ENCODE measurements at places on chromosomes 7 and 10.

- DNase-seq: no peak
- no peaks in the 10 kb centered on the region for H3K36me3 ChIP-seq
- no peak overlapping the region for H3K4me3 ChIP-seq
- no peaks in the 10 kb centered on the region for H3K4me1 ChIP-seq
- peaks cover 3% of the 10 kb centered on the region for H3K27me3 ChIP-seq
Measured at GRCh38 chr10:51386248-51386885, 312.1 kb downstream of the PRKG1 start.

DNA sequence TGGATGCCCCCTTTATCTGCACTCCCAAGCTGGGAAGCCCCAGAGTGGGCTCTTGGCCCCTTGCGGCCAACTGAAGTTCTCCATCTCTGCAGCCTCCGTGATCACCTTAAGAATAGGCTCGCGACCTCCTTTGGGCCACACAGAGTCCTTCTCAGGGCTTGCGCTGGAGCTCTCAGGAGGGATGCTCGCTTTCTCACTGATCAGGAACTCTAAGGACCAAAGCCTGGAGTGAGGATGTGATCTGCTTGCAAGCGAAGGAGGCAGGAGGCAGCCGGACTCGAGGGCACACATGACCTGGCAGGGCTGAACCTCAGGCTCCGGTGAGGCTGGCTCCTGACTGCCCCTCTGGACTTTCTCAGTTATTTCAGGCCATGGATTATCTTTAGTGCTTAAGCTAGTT lies 192.1 kb upstream of the MKI67 start:
- no peak overlapping the region for H3K27ac ChIP-seq
- H3K36me3 ChIP-seq: no peaks in the 10 kb centered on the region
- H3K4me1 ChIP-seq: no peaks in the 10 kb centered on the region
- H3K4me3 ChIP-seq: no peak overlapping the region
- no peak for DNase-seq
- peaks cover 3% of the 10 kb centered on the region for H3K27me3 ChIP-seq

GRCh38 chr10:58608826-58609531 lies 96.3 kb downstream of the BICC1 start:
- H3K27me3 ChIP-seq: no peaks in the 10 kb centered on the region
- H3K4me3 ChIP-seq: no peak overlapping the region
- H3K27ac ChIP-seq: no peak overlapping the region
- no peak for DNase-seq
- H3K4me1 ChIP-seq: no peaks in the 10 kb centered on the region

DNA sequence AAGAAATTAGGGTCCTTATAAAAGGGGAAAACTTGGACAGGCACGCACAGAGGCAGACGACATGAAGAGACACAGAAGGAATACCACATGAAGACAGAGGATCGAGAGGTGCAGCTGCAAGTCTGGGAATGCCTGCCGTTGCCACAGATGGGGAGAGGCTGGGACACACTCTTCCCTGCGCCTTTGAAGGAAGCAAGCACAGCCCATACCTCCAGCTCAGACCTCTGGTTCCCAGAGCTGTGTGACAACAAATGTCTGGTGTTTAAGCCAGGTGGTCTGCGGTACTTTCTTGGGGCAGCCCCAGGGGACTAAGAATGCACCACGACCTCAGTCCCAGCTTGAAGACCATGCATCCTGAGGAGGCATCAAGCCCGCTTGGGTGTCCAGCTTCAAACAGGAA lies 18.3 kb downstream of the INSIG1 start:
- H3K27ac ChIP-seq: no peak overlapping the region
- no peaks in the 10 kb centered on the region for H3K4me1 ChIP-seq
- no peaks in the 10 kb centered on the region for H3K27me3 ChIP-seq
- no peak for DNase-seq
- H3K36me3 ChIP-seq: peaks cover 1% of the 10 kb centered on the region

- peaks cover 3% of the 10 kb centered on the region for H3K36me3 ChIP-seq
- H3K4me3 ChIP-seq: no peak overlapping the region
- H3K4me1 ChIP-seq: no peaks in the 10 kb centered on the region
- no peaks in the 10 kb centered on the region for H3K27me3 ChIP-seq
Measured at GRCh38 chr7:72785166-72785955, 42.6 kb downstream of the TYW1B start.

GRCh38 chr10:7329219-7329618 lies 81.6 kb downstream of the SFMBT2 start:
- DNase-seq: no peak
- no peak overlapping the region for H3K4me3 ChIP-seq
- H3K4me1 ChIP-seq: peaks cover 17% of the 10 kb centered on the region
- no peaks in the 10 kb centered on the region for H3K27me3 ChIP-seq

Data from activated CD4-positive, alpha-beta T cell treated with anti-CD3 and anti-CD28 coated beads for 36 hours (primary cell).